ENCODE measurements at places on chromosomes 12 and 14. TPM values are rescaled to one million over a fixed set of nuclear protein-coding genes. Genes with fewer than 3 reads are reported as not detected.
A peak's percentile ranks its signal among the peaks of the same experiment; 100 is the strongest.

ENDOU gene
- not detected for total RNA-seq

NTS gene
- total RNA-seq, result 0.79 TPM

LALBA gene
- total RNA-seq, result not detected

CABP1 gene
- 5.2 TPM for total RNA-seq

DNA sequence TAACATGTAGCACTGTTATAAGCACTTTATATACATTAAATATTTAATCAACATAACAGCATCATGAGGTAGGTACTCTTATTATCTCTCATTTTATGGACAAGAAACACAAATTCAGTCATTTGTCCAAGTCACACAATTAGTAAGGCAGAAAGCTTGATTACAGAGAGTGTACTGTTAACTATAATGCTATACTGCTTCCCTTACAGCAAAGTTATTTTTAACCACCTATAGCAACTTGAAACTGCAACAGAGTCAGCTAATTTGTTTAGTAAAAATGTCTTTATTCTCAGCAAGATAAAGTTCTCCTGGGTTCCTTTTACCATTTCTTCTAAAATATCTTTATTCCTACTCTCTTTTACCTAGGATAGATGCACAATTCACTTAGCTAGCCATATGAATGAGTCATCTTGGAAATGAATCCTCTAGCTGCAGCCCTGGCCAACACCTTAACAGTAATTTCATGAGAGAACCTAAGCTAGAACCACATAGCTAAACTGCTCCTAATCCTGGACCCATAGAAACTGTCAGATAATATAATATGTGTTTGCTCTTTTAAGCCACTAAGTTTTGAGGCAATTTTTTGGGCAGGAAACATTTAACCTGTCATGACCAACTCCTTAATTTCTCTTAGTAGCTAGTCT lies 90.2 kb upstream of the HECTD1 start:
- no peak overlapping the region for H3K4me3 ChIP-seq
- no peak for DNase-seq
- H3K4me1 ChIP-seq, result no peaks in the 10 kb centered on the region
- no peaks in the 10 kb centered on the region for H3K27me3 ChIP-seq
- no peak overlapping the region for H3K27ac ChIP-seq

DNA sequence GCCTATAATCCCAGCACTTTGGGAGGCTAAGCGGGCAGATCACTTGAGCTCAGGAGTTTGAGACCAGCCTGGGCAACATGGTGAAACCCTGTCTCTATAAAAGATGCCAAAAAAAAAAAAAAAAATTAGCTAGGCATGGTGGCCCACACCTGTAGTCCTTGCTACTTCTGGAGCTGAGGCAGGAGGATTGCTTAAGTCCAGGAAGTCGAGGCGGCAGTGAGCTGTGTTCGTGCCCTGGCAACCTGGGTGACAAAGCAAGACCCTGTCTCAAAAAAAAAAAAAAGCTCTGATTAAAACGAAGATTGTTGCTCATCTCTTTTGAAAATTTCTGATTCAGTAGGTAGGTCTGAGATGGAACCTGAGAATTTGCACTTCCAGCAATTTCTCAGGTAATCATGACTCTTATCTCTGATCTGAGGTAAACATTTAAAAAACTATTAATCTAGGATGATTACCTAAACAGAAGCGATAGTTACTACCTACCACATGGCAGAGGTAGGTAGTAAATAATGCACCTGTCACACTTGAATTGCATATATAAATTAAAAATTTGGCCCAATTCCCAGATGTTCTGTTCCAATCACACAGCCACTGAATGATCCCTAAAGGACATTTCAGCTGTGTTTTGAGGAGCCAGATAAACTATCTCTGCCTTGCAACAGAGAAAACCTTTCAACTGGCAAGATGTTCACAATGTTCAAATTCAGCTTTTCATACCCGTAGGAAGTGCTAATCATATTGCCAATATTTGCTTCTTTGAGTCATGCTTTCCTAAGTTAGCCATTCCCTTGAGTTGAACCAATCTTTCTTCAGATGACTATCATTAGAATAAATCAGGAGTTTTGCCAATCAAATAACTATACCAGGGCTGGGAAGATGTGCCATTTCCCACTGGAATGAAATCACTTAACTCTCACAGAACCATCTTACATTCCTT lies 4.2 kb upstream of the TEP1 start:
- H3K4me3 ChIP-seq, result no peak overlapping the region
- H3K4me1 ChIP-seq, result peaks cover 12% of the 10 kb centered on the region
- H3K27me3 ChIP-seq, result no peaks in the 10 kb centered on the region
- no peaks in the 10 kb centered on the region for H3K36me3 ChIP-seq

DNA sequence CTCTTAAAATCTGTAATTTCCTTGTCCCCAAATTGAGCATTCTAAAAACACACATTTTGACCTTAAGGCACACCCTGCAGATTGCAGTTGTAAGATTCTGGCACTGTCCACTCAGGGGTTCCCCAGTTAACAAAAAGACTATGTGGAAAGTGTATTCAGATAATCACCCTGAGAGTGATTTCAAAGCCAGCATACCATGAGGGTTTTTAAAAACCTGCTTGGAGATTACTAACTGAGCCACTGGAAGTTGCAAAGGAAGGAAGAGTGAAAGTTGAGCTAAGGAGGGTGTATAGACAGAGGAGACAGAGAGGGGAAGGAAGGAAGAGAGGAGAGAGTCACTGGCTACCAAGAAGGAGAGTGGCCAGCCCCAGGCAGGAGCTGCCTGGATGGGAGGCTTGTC lies 82.6 kb downstream of the EML1 start:
- no peaks in the 10 kb centered on the region for H3K27me3 ChIP-seq
- H3K4me1 ChIP-seq, result no peaks in the 10 kb centered on the region
- H3K27ac ChIP-seq, result no peak overlapping the region
- no peak for DNase-seq
- no peaks in the 10 kb centered on the region for H3K36me3 ChIP-seq
- no peak overlapping the region for H3K4me3 ChIP-seq

- H3K36me3 ChIP-seq, result no peaks in the 10 kb centered on the region
- H3K4me3 ChIP-seq, result no peak overlapping the region
- no peaks in the 10 kb centered on the region for H3K4me1 ChIP-seq
- H3K27ac ChIP-seq, result no peak overlapping the region
Observed at GRCh38 chr12:118625050-118625675, 248.8 kb downstream of the SUDS3 start.

GRCh38 chr14:55136241-55136640 lies 7.2 kb downstream of the LGALS3 start:
- peaks cover 51% of the 10 kb centered on the region for H3K4me1 ChIP-seq
- no peaks in the 10 kb centered on the region for H3K27me3 ChIP-seq
- peaks cover 43% of the 10 kb centered on the region for H3K36me3 ChIP-seq
- H3K4me3 ChIP-seq, result no peak overlapping the region
- DNase-seq, result no peak

- H3K4me1 ChIP-seq, result no peaks in the 10 kb centered on the region
- H3K27me3 ChIP-seq, result no peaks in the 10 kb centered on the region
- no peak overlapping the region for H3K4me3 ChIP-seq
- no peak for DNase-seq
- H3K36me3 ChIP-seq, result no peaks in the 10 kb centered on the region
Observed at GRCh38 chr14:56490379-56490778, 89.2 kb upstream of the TMEM260 start.

GRCh38 chr12:1842905-1843640 lies 22.7 kb downstream of the LRTM2 start:
- H3K4me3 ChIP-seq, result no peak overlapping the region
- no peak overlapping the region for H3K27ac ChIP-seq
- H3K4me1 ChIP-seq, result no peaks in the 10 kb centered on the region
- H3K27me3 ChIP-seq, result peaks cover 19% of the 10 kb centered on the region
- no peaks in the 10 kb centered on the region for H3K36me3 ChIP-seq

GRCh38 chr12:79691511-79692248 lies 916 bp upstream of the PAWR start:
- peak overlapping the region; percentile 97 for H3K4me3 ChIP-seq
- no peak for DNase-seq
- H3K27me3 ChIP-seq, result peaks cover 6% of the 10 kb centered on the region
- no peaks in the 10 kb centered on the region for H3K36me3 ChIP-seq
- peaks cover 9% of the 10 kb centered on the region for H3K4me1 ChIP-seq

- H3K27me3 ChIP-seq, result peaks cover 31% of the 10 kb centered on the region
- H3K36me3 ChIP-seq, result no peaks in the 10 kb centered on the region
- H3K4me3 ChIP-seq, result no peak overlapping the region
- H3K27ac ChIP-seq, result no peak overlapping the region
Observed at GRCh38 chr14:100822013-100822412, 3.9 kb upstream of the MEG3 start.

- no peak for DNase-seq
- H3K27ac ChIP-seq, result no peak overlapping the region
- peaks cover 23% of the 10 kb centered on the region for H3K36me3 ChIP-seq
- H3K4me3 ChIP-seq, result peak overlapping the region; percentile 20
Observed at GRCh38 chr12:130880411-130880885, 8.6 kb downstream of the RAN start.
